Esophagus (tissue), 2 donors: ENCODE measurements at places on chromosomes 16 and 17. TPM values are rescaled to one million over a fixed set of nuclear protein-coding genes. Genes with fewer than 3 reads are reported as not detected.

Gene STAC2
- polyA plus RNA-seq = 0.06 TPM

Gene C17orf50
- polyA plus RNA-seq = not detected

Gene CORO6
- 22.5 TPM for polyA plus RNA-seq

Gene CLEC10A
- 1.7 TPM for polyA plus RNA-seq

Gene SPATA22
- not detected for polyA plus RNA-seq

Gene CYGB
- 3.7 TPM for polyA plus RNA-seq

Gene CCL3
- polyA plus RNA-seq = 0.89 TPM

Gene FSCN2
- 0.54 TPM for polyA plus RNA-seq
